NCI-H2227 treated with DMSO at 0.1 percent for 48 hours (cell line): ENCODE measurements at places on chromosomes 5 and 9.

- DNase-seq, result no peak
These were observed 31.4 kb downstream of the LIX1 start for GRCh38 chr5:97111004-97111403.

DNA sequence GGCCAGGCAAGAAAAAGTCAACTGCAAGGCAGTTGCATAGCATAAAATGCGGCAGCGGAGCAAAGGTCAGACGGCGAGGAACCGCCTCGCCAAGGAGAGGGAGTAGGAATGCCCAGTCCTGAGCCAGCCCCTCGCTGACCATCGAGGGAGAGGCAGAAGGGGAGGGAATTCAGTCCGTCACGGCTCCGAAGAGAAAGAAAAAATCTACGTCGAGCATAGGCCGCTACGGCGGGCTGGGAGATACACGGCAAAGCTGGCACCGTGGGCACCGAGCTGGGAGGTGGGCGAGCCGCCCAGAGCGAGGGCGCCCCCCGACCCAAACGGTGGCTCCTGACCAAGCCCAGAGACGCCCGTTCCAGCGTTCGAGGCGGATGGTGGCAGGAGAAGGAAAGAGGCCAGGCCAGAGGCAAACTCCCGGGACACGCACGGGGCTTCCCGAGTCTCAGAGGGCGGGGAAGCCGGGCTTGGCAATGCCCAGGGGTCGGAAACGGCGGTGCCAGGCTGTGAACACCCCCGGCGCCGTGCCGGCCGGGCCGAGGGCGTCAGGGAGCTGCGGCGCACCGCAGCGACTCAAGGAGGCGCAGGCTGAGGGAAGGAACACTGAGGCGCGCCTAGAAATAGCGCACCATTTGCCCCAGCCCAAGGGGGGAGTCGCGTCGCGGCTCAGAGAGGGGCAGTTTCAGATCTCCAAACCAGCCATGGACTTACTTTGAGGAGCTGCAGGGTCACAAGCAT is 518 bp downstream of the SPRY4 start:
- DNase-seq, result peak; percentile 59

GRCh38 chr9:32622948-32623347 is 12.5 kb downstream of the TAF1L start:
- no peak for DNase-seq

GRCh38 chr9:107539427-107540163 is 50.0 kb upstream of the KLF4 start:
- no peak for DNase-seq

GRCh38 chr9:133991964-133992779 is at the start of gene VAV2:
TSS of gene VAV2 (minus strand) at chr9:133992324. CDS start at chr9:133992278, 46 bp downstream.
- no peak for DNase-seq

- no peak for DNase-seq
These were observed 295.5 kb downstream of the IRX1 start for GRCh38 chr5:3891113-3891512.

GRCh38 chr5:128304791-128305190 is 221.2 kb downstream of the SLC12A2 start:
- no peak for DNase-seq

DNA sequence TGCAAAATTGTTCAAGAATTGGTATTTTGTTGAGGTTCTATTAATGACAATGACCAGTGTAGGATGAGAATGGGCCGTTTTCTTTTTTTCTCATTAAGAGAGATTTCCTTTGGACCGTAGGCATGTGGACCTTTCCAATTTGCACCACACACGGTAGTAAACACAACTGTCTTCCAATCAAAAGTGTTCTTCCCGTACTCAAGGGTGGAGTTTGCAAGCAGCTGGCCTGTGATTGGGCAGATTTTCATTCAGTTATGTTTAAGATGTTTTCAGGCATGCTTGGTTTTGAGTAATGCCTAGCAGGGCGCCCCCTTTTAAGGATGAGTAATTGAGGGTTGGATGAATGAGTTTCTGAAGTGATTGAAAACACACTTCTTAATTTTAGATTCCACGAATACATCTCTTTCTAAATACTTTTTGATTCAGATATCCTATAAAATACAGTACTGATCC is 2.5 kb downstream of the KDM3B start:
- DNase-seq, result peak; percentile 54
